Activated CD4-positive, alpha-beta T cell treated with anti-CD3 and anti-CD28 coated beads, Interleukin-10, Interleukin-2, amounts not matched to agents 100 ng/mL and 50 ng/mL, durations not matched to agents 16 hours and 8 hours (primary cell): ENCODE measurements at places on chromosomes 4 and X.

GRCh38 chr4:7770224-7771050 lies 169.2 kb downstream of the AFAP1 start:
- DNase-seq = no peak

DNA sequence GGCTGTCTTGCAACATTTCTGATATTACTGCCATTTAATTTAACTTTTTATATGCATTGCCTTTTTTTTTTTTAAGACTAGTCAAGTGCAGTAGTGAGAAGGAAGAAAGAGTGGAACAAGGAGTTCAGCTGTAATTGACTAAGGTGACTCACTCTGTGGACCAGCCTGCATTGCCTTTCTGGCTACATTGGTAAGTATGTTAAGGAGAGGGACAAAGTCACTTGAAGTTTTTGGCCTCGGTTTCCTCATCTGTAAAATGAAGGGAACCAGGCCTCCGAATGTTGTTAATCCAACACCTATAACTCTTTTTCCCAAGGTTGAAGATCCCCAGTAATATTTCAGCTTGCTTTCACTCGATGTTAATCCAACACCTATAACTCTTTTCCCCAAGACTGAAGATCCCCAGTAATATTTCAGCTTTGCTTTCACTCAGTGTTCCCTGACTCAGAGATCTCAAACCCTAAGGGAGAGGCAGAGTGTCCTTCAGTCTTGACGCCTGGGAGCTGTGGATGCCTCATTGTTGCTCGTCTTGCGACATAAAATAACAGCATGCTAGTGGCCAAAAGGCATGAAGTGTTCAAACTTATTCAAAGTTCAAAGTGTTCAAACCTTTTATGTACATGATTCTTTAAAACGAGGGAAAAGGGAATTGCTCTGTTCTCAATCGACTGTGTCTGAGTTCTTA lies 102.0 kb downstream of the SORBS2 start:
- no peak for DNase-seq

GRCh38 chrX:66020631-66021334 lies 19.1 kb downstream of the VSIG4 start:
- no peak for DNase-seq

DNA sequence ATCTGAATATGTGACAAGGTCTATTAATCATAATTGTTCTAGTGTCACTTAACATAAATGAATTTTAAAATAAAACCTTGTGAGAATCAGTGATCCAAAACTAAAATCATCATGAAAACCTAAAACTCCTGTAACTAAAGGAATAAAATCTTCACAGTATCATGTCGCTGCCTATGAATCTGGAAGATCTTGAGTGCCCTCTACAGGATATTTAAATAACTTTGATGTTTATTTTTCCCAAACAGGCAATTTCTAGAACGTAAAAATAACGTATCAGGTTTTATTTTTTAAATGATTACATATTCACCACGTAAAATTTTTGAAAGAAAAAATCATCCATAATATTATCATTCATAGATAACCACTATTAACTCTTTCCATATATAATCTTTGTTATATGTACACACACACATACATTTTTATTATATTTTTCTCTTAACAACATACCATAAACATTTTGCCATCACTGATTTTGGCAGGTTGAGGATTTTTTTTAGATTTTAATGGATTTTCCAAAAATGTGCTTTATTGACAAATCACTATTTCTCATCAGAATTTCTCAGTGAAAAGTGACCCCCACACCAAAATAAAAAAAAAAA lies 79.6 kb downstream of the COMMD8 start:
- peak; percentile 37 for DNase-seq

- peak; percentile 22 for DNase-seq
Measured at GRCh38 chr4:129344058-129344457, 248.1 kb downstream of the C4orf33 start.

DNA sequence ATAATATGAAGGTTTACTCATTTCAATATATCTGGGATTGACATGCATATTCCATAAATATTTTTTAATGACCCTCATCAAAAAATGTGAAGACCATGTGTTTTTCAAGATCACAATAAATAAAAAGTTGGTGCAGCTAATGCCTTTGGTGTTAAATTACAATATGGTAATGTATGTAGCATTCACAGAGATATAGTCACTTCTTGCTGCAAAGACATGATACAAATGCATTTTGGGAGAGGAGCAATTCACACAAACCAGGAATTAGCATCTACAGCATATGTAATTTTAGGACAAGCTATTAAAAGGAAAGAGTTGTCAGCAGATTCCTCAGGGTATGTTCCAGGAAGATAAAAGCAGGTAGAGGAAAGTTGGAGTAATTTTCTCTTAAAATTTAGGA lies 734.5 kb upstream of the HTR2C start:
- DNase-seq = no peak

DNA sequence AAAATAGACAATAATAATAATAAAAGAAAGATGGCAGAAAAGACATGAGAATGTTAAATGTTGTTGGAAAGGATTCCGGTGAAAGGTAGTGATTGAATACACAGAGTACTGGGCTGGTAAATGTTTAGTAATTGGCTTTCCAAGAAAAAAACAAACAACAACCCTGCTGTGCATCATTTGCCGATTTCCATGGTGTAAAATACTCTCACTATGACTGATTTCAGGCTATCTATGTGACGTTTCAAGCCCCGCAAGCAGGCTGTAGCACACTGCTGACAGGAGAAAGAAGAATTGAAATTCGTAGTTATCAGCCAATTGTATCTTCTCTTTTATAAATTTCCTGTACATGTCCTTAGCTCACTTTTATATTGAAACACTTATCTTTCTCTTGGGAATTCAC lies 13.6 kb upstream of the SEPTIN6 start:
- DNase-seq = peak; percentile 71

DNA sequence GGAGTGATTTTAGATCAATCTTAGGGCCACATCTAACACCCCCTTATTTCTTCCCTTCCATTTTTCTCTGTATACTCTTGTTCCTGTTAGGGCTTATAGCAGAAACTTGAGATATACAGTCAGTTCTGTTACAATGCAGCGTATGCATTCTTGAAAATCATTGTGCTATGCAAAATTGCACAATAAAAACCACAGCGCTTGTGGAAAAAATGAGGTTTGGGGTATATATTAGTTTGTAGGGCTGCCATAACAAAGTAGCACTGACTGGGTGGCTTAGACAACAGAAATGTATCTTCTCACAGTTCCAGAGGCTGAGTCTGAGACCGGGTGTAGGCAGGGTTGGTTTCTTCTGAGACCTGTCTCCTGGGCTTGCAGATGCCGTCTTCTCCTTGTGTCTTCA lies 59.0 kb downstream of the WWC2 start:
- DNase-seq = no peak

DNA sequence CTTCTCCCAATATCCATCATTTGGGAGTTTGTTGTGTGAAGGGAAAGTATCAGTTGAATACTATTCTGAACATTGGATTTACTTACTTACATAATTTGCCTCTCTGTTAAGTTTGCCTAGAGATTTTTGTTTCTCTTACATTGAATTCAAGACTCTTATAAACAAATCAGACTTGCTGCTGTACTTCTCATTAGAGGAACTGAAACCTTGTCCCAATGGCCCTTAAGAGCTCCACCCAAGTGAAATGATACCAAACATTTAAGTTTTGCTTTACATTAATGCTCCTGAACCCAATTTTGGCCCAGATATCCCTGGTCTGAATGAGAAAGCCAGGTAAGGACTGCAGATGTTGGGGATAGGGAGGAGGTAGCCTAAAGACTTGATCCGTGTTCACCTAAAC lies 32.0 kb downstream of the HAND2 start:
- DNase-seq = no peak

DNA sequence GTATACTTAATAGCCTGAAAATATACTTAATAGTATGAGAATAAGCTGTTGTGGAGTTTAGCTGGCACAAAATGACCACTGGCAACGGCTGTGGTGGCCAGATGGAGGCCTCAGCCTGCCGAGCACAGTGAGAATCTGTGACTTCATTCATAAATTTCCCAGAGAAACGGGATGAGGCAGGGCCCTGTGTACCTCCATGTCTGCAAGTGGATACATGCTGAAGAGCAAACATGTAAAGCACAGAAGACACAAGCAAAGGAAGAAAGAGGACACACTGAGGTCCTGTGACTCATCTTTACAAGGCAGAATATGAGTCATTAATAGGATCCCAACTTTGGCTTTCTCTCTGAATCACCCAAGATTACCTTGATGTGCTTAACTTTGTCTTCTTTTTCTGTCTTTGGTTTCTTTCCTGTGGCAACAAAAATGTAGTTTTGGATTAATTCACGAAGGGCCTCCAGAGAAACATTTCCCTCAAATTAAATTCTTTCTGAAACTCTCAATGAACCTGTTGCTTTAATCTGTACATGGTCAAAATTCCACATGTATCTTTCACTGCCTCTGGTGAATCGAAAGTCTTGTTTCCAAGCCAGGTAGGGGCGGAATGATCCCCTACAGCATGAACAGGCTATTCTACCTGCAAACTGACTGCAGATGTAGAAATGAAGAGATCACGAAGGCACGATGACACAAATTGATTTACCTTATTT lies 56.4 kb downstream of the IRF2 start:
- DNase-seq = peak; percentile 88

GRCh38 chr4:37953620-37954293 lies 6.4 kb upstream of the PTTG2 start:
- no peak for DNase-seq

GRCh38 chrX:70907900-70908299 lies 611 bp downstream of the TEX11 start:
- no peak for DNase-seq

- DNase-seq = peak; percentile 76
Measured at GRCh38 chr4:183182873-183183725, 84.0 kb downstream of the WWC2 start.

DNA sequence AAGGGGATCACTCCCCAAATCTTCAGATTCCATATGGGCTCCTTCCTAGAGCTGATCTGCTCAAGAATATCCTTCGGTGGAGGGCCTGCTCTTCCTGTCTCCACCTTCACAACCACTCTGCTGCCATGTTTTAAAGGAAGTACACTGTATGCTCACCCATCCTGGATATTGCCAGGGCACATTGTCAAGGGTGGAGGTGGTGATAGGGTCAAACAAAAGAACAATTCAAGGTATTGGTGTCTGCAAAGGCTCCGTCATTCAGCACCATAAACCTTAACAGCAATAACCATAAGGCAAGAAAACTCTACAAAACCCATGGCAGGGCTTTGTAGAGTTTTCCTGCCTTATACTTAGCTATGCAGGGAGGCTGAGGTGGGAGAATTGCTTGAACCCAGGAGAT lies 18.9 kb downstream of the NAAA start:
- DNase-seq = no peak
